Hematopoietic multipotent progenitor cell treated with erythropoietin and hydrocortisone succinate and interleukin-3 and kit ligand, for 6 days (in vitro differentiated cells): ENCODE measurements at places on chromosomes 5 and 9.

- DNase-seq, result no peak
Observed at GRCh38 chr5:59789197-59789596, 104.3 kb downstream of the PDE4D start.

DNA sequence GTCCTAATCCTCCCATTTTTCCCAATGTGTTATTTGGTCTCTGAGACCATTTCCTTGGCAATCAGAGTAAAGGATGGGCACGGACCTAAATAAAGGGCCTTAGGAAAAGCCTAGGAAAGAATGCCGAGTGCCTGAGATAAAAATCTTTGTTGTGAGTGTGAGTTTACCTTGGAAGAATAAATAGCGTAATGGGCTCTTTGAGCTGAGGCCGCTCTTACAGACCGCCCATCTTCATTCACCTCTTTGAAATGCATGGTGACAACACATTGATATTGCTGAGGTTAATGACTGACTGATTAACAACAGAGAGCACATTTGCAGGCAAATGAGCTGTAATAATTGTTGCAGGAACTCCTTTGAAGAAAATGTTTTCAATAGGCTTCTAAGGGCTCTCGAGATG, 1967.1 kb upstream of the WWC1 start:
- DNase-seq, result no peak

GRCh38 chr5:149586708-149587318, 5.5 kb downstream of the ARHGEF37 start:
- no peak for DNase-seq

GRCh38 chr5:123916345-123917121, 404.6 kb downstream of the CSNK1G3 start:
- no peak for DNase-seq

GRCh38 chr9:96417051-96417586, 1.1 kb downstream of the ZNF367 start:
- peak; percentile 90 for DNase-seq

DNA sequence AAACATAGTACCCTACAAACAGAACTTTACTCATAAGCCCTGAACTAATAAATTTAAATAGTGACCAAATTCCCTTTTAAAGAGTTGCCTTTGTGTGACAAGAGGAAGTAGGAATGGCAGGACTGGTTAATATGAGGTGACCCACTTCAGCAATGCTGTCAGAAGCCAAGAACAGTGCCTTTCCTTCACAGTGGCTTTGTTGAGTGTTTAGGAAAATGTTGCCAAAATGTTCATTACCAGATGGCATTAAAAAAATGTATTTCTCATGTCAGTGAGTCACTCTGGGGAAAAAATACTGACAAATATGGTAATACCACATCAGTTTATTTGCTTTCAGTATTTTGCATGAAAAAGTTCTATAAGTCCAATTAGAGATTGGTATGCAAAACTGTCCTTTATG, 103.3 kb downstream of the DIRAS2 start:
- no peak for DNase-seq

- no peak for DNase-seq
Observed at GRCh38 chr9:136592666-136593065, 46.8 kb upstream of the NOTCH1 start.

GRCh38 chr5:151030379-151030778, 10.0 kb downstream of the GPX3 start:
- DNase-seq, result no peak

- no peak for DNase-seq
Observed at GRCh38 chr5:6819521-6819920, 106.3 kb downstream of the TENT4A start.

DNA sequence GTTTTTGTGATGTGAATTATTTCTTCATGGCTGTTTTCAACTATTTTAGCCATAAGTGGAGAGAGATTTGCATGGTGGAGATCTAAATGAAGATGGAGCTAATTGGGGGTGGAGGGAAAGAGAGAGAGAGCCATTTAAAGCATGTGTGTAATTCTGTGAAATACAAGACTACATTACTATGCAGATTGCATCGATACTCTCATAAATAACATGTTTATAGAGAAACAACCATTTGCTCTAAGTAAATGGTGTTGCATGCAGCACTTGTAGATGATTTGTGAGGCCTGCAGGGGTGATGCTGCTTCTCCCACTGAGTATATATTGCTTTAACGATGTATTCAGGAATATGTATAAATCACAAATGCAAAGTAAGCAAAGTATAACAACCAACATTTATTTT, 270.2 kb upstream of the RIOK2 start:
- DNase-seq, result no peak

- no peak for DNase-seq
Observed at GRCh38 chr5:179800071-179800695, 6.4 kb downstream of the LTC4S start.

- no peak for DNase-seq
Observed at GRCh38 chr9:138028596-138028995, 151.0 kb downstream of the CACNA1B start.

DNA sequence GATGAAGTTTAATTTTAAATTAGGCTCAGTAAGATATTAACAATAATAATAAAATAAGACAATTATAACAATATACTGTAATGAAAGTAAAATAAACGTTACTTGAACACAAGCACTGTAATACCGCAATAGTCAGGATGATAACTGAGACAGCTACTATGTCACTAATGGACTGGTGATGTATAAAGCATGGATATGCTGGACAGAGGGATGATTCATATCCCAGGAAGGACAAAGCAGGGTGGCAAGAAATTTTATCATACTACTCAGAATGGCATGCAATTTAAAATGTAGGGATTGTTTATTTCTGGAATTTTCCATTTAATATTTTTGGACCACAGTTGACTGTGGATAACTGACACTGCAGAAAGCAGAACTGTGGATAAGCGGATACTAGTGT, 196.9 kb downstream of the VPS13A start:
- no peak for DNase-seq

DNA sequence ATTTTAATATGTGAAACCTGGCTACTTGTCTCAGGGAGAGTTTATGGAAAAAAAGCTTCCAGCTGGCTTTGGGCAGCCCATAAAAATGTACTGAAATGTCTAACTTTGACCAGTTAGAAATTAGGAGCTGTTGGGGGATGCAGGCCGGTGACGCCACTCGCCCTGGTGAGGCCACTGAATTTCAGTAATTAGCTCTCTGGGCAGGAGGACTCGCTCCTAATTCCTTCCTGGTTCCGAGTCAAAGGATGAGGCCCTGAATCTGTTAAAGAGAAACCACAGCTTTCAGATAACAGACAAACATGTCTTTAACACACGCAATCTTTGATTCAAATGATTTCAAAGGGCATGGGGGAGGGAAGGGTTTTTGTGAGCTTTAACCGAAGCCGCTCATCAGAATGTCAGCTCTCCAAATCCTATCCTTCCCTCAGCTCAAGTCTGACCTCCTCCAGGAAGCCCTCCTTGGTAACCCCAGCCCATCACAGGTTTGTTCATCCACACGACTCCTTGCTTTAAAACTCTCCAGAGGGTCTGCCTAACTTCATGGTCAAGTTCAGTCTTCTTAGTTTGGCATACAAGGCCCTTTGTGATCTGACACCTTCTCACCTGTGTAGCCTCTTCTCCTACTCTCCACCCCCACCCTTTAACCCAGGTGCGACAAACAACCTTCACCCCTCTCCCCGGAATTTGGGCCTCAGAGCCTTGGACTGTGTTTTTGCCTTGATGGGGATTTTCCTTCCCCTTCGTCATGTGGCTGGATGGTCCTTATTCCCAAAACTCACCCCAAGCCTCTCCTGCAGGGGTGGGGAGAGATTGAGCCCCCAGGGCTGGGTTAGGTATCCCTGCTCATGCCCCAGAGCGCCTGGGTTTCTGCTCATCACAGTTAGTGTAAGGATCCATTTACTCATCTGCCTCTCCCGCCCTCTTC, 13.6 kb upstream of the PHF19 start:
- DNase-seq, result peak; percentile 69

DNA sequence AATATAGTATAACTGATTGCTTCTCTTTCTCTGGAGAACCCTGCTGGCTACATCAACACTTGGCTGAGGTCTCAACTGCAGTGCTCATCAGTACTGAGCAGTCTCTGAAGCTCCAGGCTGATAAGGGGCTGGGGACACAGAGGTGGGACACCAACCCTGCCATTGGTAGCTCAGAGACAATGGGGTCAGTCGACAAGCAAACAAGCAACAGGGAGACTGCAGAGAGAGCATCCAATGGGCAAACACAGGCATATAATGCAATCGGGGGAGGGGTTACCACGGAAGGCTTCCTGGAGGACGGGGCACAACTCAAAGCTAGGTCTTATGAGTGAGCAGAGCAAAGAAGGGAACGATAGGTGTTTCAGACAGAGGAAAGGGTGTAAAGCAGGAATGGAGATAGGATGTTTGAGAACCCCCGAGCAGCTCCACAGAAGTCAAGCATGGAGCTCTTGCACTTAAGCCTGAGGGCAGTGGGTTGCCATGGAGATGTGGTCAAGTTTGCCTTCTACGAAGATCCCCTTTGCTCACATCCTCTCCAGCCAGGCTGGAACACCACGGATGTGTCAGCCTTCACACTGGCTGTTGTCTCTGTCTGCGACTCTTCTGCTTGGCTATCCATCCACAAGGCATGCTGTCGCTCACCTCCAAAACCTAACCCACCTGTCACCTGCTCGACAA, 21.5 kb upstream of the AKNA start:
- peak; percentile 26 for DNase-seq

- no peak for DNase-seq
Observed at GRCh38 chr5:32586276-32586599, 881 bp downstream of the SUB1 start.

- no peak for DNase-seq
Observed at GRCh38 chr5:42879291-42879690, 67.6 kb upstream of the SELENOP start.

DNA sequence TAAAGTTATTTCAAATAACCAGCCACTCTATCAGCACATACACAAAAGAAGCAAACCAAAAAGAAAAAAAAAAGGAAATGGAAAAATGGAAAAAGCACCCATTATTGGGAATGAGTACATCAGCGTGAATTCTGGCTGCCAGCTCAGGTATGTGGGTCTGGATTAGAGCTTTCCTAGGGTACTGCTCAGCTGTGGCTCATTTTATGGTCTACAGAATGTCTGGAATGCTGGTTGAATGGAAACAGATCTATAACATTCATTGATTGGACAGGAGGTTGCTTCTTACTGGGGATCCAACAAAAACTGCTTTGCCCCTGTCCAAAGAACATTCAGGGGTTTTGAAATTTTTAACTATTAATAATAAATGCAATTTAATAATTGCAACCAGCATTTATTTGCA, 3.9 kb upstream of the CAST start:
- DNase-seq, result no peak

DNA sequence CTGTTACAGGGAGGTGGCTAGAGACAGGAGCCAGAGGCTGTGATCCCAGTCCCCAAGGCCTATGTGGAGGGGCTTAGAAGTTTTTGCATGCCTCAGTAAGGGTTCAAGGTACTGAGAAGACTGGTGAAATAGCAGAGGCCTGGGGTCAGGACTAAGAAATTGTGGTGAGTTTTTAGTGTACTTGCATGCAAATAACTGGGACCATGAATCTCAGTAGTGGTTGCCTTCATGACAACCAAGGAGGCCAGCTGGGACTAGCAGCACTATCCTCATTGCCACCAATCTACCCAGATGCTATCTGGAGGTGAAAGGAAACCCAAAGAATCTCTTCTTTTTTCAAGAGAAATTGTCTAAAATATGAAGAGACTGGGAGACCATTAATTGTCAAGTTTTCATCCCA, 395.1 kb downstream of the CETN3 start:
- no peak for DNase-seq

GRCh38 chr9:129930743-129931142, 95.5 kb downstream of the USP20 start:
- peak; percentile 83 for DNase-seq

- DNase-seq, result no peak
Observed at GRCh38 chr9:125984461-125984860, 237.3 kb downstream of the PBX3 start.

- DNase-seq, result no peak
Observed at GRCh38 chr5:150489360-150490295, 18.3 kb upstream of the NDST1 start.

- no peak for DNase-seq
Observed at GRCh38 chr9:96202971-96203780, 98.8 kb downstream of the HSD17B3 start.

- no peak for DNase-seq
Observed at GRCh38 chr5:52840277-52841050, 52.7 kb downstream of the ITGA1 start.

GRCh38 chr5:145991044-145991575, 54.7 kb downstream of the SH3RF2 start:
- DNase-seq, result no peak

- no peak for DNase-seq
Observed at GRCh38 chr5:132486318-132487094, 4.1 kb downstream of the IRF1 start.

- no peak for DNase-seq
Observed at GRCh38 chr5:170405817-170406216, 16.6 kb upstream of the KCNMB1 start.

DNA sequence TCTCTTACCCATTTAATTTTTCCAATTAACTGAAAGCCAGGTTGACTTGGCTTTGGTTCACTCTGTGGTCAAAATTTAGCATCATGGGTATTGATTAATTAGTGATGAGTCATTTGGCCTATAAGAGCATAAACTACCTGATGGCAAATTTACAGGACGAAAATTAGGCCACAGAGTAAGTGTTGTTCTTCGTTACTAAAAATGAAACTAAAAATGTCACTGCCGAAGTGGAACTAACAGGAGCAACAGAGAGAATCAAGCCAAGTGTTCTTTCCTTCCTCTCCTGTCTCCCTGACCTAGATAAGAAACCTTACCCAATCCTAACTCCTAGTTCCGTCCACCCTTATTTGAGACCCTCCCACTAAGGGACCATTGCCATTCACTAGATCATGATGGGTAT, 176.9 kb downstream of the RAB3C start:
- DNase-seq, result peak; percentile 52

DNA sequence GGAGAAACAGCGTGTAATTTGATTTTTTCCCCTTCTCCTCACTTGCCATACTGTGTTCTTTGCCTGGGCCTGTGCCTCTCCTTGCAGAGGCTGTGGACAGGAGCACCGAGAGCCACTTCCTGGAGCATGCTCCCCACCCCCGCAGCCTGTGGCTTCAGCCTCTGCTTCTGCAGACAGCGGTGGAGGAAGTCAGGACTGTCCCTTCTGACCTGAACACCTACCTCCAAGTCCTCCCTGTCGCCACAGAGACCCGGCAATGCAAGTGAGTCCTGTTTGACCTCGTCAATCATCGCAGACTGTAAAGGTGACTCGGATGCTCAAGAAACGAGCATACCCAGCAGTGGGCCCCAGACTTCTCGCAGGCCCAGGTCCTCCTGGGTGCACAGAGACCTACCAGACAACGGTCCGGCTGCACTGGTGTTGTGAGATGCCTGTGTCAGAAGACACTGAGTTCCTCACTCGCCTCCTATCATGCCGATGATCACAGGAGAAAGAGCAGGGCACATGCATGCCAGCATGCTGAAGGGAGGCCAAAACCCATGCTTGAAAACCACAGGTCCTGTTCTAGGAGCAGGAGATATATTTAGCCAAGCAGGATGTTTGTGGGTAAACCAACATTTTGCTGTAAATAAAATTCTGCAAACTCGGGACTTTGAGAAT, 198.8 kb downstream of the AUH start:
- DNase-seq, result peak; percentile 65

DNA sequence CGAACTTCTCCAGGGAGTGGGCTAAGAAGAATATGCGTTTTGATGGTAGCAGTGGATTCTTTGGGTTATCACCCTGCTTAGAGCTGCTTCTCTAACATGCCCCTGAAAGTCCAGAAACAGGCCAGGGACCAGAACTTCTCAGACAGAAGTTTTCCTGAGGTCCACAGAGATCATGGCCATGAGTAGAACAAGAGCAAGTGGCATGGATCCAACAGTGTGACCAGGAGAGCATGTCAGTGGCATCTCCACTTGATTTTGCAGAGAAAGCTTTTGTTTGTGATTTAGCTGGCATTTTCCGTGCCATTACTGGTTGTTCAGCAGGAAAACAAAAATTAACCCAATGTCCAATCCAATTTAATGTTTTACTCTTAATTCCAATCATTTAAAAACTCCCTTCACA, 298.5 kb upstream of the CD180 start:
- DNase-seq, result no peak
